ENCODE measurements at places on chromosomes 4 and X.

GRCh38 chr4:17385403-17385802 is 126.5 kb downstream of the QDPR start:
- DNase-seq, result no peak

- no peak for DNase-seq
Observed at GRCh38 chr4:26476545-26476944, 13.7 kb downstream of the CCKAR start.

- DNase-seq, result no peak
Observed at GRCh38 chr4:162422312-162422711, 258.5 kb upstream of the FSTL5 start.

DNA sequence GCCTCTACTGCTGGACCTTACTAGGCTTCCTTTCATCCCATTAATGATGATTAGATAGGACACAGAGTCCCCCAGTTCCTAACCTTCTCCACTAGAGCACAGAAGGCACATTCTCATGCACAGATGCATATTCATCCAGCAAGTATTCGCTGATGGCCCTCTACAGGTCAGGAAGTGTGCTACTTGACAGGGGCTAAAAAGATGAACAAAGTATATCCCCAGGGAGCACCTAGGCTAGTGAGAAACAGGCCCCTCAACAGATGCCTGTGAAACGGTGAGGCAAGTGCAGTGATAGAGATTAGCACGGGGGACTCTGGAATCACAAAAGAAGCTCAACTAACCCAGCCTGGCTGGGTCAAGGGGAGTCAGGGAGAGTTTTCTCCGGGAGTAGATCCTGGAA is 95.8 kb downstream of the MGST2 start:
- no peak for DNase-seq

GRCh38 chrX:97636473-97637140 is 752.9 kb downstream of the RPA4 start:
- DNase-seq, result no peak

DNA sequence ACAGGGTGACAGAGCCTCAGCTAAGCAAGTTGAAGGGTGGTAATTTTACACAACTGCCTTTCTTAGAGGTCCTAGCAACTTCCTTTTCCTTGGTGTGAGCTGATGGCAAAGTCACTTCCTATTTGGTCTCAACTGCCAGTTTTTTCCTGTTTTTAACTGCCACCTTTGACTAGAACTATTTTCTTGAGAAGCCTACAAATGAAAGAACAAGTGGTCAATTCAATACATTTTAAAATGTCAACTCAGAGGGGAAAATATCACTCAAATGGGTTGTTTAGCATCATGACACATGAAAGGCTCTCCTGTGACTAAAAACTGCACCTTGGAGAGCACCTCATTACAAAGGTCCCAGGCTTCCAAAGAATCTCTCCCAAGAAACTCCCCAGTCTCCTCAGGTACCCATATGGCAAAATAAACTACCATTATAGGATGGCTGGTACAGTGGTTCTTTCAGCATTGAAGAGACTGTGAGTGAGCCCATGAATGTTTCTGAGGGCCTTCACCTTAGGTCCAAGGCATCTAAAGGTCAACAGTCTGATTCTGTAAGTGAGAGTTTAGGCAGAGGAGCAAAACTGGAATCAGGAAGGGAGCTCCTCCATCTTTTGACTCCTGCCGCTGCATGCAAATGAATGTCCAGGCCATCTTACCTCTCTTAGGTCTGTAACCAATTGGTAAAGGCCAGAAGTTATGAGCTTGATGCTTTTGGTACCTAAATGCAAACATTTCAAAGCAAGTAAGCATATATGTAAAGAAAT is 5.5 kb upstream of the STK26 start:
- no peak for DNase-seq

GRCh38 chr4:142690406-142691163 is 155.5 kb downstream of the INPP4B start:
- no peak for DNase-seq

DNA sequence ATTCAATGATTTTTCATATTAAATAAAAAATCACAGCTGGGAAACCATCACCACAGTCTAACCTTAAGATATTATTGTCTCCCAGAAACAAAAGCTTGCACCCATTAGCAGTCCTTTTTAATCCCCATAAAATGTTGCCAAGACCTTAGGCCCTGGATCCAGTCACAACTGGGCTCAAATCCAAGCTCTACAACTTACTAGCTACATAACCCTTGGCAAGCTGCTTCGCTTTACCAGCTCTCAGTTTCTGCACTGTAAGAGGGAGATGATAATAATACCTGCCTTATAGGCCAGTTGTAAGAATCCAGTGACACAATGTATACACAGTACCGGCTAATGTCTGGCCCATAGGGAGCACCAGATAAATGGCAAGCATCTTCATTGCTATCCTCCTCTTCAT is 400.9 kb upstream of the FGF13 start:
- DNase-seq, result no peak

- no peak for DNase-seq
Observed at GRCh38 chr4:175772170-175772705, 39.8 kb downstream of the GPM6A start.

DNA sequence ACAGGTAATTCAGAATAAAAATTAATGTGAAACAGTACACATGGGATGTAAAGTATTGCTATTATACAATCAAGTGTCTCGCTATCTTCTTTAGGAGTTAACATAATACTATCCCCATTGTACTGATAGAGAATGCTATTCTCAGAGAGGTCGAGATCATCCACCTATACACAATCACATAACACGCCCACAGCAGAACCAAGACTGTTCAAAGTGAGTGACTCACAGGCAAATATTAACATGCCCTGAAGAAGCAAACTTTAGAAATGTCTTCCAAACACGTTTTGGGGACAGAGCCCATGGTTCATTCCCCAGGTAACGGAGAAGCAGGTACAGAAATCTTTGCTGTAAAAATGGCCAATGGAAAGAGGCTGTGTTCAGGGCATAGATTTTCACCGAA is 50.1 kb upstream of the PHKA2 start:
- no peak for DNase-seq

DNA sequence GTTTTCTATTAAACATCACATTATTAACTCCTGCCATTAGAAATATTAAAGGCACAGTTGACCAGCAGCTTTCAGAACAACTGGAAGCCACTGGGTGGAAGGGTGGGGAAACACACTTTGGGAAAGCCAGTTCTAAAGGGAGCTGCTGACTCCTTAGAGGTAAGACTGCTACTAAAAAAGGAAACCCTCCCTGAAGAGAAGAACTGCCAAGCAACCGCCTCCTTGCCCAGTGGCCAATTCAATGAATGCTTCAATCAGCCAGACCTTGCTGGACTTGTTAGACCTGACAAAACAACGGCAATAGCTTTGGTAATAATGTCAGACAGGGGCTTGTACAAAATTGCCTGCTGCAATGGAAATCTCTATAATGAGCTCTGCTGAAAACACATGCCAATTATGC is 15.6 kb downstream of the OPHN1 start:
- DNase-seq, result no peak

DNA sequence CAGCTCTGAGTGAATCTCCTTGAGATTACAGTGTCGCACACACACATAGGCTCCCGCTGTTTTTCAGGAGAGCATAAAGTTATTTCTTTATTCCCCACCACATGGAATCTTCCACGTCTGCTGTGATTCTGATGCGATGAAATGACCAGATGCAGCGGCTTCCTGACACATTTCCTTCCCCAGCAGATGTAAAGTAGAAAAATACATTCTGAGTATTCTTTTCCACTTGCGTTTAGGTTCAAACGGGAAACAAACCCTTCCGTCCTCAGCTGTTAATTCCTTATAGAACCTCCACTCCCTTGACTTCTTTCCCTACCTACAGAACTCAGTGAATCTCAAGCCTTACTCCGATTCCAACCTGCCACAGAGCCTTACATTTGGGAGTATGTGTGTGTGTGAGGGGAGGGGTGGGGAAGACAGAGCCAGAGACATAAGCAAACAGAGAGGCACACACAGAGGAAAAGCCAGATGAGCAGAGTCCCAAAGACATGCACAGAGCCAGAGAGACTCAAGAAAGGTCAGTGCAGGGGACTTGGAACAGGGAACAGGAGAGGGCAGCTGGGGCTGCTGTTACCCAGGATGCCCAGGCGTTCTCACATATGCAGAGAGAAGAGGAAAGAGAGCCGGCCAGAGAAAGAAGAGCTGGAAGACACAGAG is 47.3 kb downstream of the SETD7 start:
- no peak for DNase-seq

- DNase-seq, result no peak
Observed at GRCh38 chr4:173934201-173934600, 349.3 kb downstream of the FBXO8 start.

- DNase-seq, result no peak
Observed at GRCh38 chr4:64777286-64777685, 368.0 kb upstream of the TECRL start.

- no peak for DNase-seq
Observed at GRCh38 chr4:1274871-1275270, 14.8 kb upstream of the MAEA start.

- no peak for DNase-seq
Observed at GRCh38 chrX:15947648-15948317, 93.2 kb upstream of the AP1S2 start.

- no peak for DNase-seq
Observed at GRCh38 chr4:95640311-95640710, 91.5 kb upstream of the UNC5C start.

GRCh38 chr4:5378002-5378401 is 326.7 kb downstream of the STK32B start:
- no peak for DNase-seq

DNA sequence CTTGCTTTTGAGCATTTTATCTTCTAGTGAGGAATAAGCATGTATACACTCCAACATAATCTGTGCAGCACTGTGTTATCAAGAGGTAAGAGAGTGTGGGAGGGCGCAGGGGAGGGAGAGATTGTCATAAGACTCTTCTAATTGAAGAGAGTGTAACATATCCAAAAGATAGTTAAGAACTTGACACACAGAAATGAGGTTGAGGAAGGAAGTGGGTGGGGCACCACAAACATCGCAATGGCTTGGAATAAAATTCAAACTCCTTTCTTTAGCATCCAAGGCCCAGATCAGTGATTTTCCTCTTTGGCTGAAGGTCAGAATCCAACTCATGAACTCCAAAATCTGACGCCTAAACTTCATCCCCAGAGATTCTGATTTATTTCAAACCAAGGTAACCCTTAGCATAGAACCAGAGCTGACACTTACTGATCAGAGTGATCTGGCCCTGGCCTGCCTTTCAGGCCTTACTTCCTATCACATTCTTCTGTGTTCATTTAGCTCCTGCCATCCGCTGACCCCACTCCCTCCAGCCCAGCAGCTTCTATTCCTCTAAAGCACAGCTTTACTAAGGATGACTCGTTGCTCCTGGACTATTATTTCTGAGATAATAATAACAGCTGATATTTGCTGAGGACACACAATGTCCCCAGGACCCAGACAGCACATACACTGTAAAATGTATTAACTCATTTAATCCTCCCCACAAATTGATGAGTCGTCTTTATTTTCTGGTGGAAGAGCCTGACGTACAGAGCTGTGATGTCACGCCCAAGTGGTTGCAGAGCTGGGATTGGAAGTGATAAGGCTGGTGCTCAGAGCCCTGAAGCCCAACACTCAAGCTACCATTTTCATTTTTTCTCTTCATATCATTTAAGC is 10.6 kb upstream of the CTSO start:
- no peak for DNase-seq

GRCh38 chr4:89336818-89337420 is 29.3 kb upstream of the GPRIN3 start:
- DNase-seq, result no peak

GRCh38 chr4:56077676-56078075 is 128.9 kb downstream of the CEP135 start:
- DNase-seq, result no peak

GRCh38 chr4:113953888-113954287 is 25.6 kb downstream of the ARSJ start:
- DNase-seq, result no peak

GRCh38 chr4:48079972-48080391 is 54.1 kb downstream of the TXK start:
- DNase-seq, result no peak

DNA sequence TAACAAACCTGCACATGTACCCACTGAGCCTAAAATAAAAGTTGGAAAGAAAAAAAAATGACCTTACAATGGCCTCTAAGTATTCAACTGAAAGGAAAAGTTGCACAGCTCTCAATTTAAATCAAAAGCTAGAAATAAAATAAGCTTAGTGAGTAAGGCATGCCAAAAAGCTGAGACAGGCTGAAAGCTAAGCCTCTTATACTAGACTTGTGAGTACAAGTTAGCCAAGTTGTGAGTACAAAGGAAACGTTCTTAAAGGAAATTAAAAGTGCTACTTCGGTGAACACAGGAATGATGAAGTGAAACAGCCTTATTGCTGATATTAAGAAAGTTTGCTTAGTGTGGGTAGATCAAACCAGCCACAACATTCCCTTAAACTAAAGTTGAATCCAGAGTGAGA is 707.9 kb upstream of the PITX2 start:
- no peak for DNase-seq

GRCh38 chrX:155056877-155057792 is 13.8 kb downstream of the CMC4 start:
- no peak for DNase-seq

DNA sequence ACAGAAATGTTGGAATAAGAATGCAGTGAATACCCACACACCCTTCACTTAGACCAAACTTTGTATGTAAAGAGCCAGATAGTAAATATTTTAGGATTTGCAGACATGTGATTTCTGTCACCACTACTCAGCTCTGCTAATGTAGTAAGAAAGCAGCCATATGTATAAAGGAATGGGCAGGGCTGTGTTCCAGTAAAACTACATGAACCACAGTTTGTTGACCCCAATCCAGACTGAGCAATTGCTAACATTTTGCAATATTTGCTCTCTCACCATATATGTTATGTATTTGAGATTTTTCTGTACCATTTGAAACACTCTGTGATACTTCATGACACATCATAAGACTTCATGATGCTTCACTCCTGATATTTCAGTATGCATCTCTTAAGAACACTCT is 32.0 kb upstream of the TBC1D1 start:
- DNase-seq, result no peak
